ENCODE measurements at places on chromosomes 7 and 10.

DNA sequence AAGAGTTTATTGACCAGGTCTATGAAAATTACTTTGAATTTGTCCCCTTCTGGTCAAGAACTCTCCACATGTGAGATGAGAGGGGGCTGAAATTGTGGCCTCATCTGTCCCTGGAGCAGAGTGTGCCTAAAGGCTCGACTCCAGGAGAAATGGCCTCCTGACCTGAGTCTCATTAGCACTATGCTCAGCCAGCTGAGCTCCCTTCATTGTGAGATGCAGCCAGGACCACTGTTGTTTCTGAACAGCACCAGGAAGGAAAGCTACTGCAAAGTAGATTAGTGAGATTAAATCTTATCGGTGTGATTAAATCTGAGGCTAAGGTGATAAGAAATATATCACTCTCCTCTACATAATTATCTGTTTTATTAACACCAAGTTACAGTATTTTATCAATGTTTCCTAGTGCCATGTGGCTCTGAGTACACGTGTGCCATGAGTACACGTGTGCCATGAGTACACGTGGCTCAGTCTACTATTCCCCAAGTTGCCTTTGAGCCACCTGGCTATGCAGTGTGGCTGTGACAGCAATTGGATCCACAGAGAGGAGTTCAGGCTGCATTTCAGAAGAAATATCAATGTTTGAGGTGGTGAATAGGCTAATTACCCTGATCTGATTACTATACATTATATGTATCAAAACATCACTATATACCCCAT, 126.9 kb downstream of the IPMK start:
- DNase-seq, result no peak

- no peak for DNase-seq
Observed at GRCh38 chr7:44183386-44183785, 5.9 kb downstream of the GCK start.

GRCh38 chr10:129035052-129035827, 431.8 kb upstream of the MGMT start:
- DNase-seq, result no peak

GRCh38 chr10:110498087-110498981, 627 bp downstream of the DUSP5 start:
- DNase-seq, result no peak

DNA sequence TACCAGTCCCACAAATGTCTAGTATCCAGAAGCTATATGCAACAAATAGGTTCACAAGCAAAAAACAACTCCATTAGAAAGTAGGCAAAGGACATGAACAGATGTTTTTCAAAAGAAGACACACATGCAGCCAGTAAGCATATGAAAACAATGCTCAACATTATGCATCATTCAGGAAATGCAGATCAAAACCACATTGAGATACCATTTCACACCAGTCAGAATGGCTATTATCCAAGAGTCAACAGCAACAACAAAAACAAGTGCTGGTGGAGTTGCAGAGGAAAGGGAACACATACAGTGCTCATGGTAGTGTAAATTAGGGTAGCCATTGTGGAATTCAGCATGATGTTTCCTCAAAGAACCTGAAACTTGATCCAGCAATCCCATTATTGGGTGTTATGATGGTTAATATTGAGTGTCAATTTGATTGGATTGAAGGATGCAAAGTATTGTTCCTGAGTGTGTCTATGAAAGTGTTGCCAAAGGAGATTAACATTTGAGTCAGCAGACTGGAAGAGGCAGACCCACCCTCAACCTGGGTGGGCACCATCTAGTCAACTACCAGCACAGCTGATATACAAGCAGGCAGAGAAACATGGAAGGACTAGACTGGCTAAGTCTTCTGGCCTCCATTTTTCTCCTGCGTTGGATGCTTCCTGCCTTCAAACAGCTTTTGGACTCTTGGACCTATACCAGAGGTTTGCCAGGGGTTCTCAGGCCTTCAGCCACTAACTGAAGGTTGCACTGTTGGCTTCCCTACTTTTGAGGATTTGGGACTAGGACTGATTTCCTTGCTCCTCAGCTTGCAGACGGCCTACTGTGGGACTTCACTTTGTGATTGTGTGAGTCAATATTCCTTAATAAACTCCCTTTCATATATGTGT, 218.4 kb upstream of the SEMA3D start:
- DNase-seq, result no peak

- peak; percentile 52 for DNase-seq
Observed at GRCh38 chr7:116616555-116617059, 55.4 kb upstream of the MET start.

DNA sequence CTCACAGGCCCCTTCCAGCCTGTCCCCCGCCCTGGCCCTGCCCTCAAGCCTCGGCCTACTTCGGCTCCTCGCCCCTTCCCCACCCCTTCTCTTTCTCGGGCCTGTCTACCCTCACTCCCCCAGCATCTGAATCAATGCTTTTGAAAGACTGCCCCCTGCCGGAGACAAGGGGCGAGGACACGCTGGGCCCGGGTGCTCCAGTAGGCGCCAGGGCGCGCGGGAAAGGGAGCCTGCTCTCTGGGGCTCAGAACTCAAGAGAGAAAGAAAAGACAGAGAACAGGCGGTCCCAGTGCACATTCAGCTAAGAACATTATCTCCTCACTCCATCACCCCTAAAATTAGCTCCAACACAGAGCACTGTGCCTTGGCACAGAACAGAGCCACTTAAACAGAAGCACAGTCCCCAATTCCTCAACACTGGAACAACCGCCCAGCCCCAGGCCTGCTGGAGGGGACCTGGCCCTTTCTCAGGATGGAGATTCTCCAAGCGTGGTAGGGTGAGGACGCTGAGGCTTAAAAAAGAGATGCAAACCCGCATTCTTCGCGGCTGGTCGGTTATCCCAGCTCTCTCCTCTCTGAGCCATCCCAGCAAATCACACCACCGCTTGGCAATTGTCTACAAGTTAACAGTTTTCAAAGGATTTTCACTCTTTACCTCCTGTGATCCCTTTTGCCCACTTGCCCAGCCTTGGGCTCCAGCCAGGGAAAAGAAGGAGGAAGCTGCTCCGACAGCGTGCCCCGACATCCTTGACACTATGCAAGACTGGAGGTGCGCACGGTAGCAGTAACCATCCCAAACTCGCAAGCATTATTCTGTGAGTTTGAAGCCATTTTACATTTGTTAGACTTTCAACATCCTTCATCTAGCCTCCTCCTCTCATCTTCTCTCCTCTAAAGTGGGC, 2.1 kb downstream of the GIGYF1 start:
- no peak for DNase-seq

GRCh38 chr7:92835851-92836488, 403 bp downstream of the CDK6 start:
- DNase-seq, result no peak

GRCh38 chr7:44685723-44686122, 62.9 kb upstream of the ZMIZ2 start:
- DNase-seq, result no peak

DNA sequence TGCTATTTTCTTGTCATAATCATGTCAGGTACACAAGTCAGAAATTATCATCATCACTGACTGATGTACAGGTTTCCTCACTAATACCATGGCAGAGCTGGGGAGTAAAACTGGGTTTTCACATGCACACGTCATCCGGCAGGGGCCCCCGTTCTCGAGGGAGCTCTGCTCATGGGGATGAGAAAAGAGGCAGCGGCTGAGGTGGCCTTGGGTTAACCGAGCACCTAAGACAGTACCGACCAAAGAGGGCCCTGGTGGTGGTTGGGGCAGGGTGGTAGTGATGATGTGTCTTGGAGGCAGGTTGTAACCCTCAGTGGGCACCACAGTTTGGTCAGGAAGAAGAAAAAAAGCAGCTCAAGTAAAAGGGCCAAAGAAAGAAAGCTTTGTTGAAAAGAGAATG, 12.1 kb upstream of the TRPV6 start:
- DNase-seq, result no peak
